GM12878 (cell line): ENCODE measurements at places on chromosomes 1 and 21.

DNA sequence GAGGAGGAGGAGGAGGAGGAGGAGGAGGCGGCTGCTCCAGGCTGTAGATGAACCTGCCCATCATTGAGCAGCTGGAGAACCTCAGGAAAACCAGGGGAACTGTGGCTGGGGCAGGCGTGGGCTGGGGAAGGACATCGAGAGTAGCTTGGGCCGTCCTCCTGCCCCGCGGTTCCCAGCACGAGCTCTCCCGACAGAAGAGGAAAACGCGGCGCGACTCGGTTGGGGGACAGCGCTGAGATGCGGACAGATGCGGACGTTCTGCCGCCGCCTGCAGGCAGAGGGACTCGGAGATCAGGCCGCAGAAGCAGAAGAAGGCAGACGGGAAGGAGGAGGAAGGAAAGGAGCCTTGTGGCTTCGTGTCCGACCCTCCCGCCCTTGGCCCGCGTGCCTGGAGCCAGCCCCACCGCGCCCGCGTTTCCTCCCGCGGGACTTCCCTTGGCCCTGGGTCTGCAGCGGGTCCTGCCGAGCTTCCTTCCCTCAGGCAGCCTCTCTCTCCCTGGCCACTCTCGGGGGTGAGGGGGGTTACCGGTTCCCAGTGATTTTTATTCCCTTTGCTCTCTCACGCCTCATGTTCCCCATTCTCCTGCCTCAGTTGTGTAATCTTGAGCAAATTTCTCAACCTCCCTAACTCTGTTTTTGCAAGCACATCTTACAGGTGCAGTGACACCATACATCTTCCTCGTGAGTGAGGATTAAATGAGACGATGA, 1.7 kb upstream of the TNFRSF9 start:
- no peak for DNase-seq

DNA sequence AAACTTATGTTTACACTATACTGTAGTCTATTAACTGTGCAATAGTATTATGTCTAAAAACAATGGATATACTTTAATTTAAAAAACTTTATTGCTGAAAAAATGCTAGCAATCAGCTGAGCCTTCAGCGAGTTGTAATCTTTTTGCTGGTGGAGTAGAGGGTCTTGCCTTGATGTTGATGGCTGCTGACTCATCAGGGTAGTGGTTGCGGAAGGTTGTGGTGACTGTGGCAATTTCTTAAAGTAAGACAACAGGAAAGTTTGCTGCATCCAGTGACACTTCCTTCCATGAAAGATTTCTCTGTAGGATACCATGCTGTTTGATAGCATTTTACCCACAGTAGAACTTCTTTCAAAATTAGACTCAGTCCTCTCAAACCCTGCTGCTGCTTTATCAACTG, 234.7 kb upstream of the CSF3R start:
- no peak for DNase-seq

DNA sequence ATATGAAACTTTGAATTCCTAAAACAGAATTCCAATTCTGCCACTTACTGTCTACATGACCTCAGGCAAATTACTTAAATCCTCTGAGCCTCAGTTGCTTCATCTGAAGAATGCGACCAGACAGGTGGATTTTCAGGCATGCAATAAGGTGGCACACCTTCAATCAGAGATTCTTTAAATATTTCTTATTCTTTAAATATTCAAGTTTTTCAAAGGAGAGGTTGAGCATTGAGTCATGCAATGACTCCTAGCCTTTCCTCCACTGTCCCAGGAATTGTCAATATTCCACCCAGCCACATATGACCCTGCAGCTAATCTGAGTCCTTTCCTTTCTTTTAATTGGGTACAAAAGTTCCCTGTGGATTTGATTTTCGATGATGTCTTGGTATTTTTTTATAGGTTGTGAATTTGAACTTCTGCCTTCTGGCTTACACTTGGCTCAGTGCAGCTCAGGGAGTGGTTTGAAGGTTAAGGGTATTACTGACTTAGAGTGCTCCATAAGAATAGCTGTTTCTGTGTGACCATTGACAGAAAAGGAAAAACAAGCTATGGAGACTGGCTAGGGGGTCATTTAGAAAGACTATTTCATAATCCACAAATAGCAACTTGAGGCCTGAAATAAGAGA, 52.2 kb upstream of the PRDX6 start:
- DNase-seq: no peak

DNA sequence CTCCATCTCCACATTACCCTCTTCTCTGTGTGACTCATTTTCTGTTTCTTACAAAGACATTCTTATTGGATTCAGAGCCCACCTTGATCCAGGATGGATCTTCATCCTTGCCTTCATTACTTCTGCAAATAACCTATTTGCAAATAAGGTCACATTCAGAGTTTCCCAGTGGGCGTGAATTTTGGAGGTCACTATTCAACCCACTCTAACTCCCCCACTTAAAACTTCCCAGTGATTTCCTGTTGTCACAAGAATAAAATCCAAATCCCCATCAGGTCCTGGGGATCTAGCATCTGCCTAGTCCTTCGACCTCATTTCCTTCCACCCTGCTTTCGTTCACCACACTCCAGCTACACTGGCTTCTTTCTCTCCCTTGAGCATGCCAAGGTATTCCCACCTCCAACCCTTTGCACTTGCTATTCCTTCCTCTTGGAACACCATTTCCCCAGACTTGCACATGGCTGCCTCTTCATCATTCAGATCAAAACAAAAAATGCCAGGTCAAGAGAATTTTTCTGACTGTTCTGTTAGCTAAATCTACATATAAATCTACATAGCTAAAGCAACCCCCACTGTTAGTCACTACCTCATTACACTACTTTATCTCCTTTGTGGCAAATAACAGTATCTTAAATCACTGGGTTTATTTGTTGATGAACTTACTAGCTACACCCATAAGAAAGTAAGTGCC, 187.2 kb downstream of the TOMM20 start:
- DNase-seq: no peak

GRCh38 chr1:226761322-226761721, 22.2 kb upstream of the ITPKB start:
- no peak for DNase-seq

DNA sequence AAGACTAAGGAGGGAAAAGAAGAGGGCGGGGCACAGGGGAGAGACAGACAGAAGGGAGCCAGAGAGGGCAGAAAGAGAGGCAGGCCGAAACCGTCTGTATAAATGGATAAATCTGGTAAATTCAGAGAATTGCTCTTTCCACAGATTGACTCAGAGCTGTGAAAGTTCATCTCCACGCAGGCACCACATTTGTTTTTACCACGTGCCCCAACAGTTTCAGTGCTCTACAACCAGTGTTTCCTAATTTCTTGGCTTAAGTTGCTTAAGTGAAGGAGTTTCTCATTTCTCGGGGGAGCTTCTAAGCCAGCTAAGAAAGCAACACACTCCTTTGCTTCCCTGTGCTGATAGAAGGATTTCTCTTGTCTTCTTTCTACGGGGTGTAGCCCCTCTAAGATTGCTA, 87.1 kb downstream of the ENAH start:
- DNase-seq: no peak

- no peak for DNase-seq
These were observed 4.9 kb downstream of the MTF2 start for GRCh38 chr1:93083979-93084378.

GRCh38 chr1:27380766-27381733, 2.1 kb downstream of the CD164L2 start:
- no peak for DNase-seq

- DNase-seq: no peak
These were observed 16.4 kb upstream of the ZNF683 start for GRCh38 chr1:26388791-26389445.

GRCh38 chr1:214282630-214283242, 1.8 kb downstream of the SMYD2 start:
- no peak for DNase-seq

GRCh38 chr1:227071895-227072587, 131.9 kb downstream of the COQ8A start:
- DNase-seq: no peak

DNA sequence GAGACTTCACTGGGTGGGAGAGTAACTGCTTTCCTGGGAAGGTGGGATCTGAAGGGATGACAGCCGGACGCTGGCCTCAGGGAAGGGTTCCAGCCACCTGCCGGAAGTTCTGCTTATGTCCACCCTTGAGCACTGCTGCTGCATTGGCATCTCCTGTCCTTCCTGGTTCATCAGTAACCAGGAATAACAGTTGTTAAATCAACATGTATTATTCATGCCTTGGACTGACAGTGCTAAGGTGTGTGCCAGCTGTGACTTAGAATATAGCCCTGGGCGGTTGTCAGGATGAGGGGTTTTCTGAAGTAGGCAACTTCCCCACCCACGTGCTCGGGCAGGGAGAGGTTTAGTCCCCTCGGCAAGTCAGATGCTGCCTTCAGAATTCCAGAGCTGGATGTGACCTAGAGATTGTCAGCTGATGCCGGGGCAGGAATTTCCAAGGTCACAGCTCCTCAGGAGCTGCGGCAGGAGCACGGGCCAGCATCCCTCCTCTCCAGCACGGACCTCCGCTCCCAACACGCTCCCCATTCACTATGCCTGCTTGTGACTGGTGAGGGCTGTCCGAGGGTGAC, 17.9 kb downstream of the CLDN14 start:
- no peak for DNase-seq

GRCh38 chr21:15837645-15838044, 107.9 kb downstream of the USP25 start:
- DNase-seq: no peak

DNA sequence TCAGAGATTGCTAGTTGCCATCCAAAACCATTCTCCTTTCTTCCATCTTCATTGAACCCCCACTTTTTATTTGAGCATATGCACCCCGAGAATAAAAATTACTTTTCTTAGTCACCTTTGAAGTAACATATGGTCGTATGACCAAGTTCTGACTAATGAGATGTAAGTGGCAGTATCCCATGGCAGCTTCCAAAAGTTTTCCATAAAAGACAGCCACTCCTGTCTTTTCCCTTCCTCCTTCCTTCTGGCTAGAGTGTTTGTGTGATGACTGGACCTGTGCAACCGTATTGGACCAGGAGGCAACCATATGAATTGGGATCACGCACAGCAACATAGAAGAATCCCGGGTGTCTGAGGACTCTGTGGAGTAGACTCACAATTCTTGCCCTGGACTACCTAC, 41.1 kb upstream of the CCSAP start:
- DNase-seq: no peak

GRCh38 chr21:36563341-36563926, 83.5 kb upstream of the CLDN14 start:
- no peak for DNase-seq

GRCh38 chr1:159949981-159950381, 4.1 kb downstream of the SLAMF9 start:
- no peak for DNase-seq

DNA sequence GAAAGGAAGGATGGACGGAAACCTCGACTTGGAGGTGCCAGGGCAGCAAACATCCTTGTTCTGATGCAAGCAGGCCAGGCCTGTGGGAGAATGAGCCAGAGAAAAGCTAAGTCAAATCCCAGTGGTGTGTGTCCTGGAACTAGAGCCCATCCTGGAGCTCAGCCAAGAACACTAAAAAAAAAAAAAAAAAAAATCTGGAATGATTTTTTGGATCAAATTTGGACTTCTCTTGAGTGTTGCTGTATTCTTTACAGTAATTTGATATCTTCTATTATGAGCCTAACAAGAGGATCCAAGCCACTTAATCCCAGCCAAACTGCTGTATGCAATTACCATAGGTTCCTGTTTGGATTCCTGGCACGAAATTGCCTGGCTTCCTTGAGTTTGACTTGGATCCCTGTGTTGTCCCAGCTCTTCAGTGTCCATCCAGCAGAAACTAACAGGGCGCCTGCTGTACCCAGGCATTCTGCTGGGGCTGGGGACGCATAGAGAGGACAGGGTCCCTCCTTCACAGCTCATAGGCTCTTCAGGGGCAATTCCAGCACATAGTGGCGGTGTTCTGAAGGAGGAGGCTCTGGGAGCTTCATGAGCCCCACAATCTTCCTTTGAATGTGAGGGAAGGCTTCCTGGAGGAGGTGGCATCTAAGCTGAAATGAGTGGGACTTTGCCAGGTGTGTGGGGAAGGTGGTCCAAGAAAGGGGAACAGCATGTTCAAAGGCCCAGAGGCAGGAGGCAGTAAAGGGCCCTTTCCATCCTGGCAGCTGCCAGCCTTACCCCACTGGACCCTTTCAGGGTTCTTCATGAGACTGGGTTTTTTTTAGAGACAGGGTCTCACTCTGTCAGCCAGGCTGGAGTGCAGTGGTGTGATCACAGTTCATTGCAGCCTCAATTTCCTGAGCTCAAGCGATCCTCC, 24.7 kb downstream of the EPHX1 start:
- no peak for DNase-seq

DNA sequence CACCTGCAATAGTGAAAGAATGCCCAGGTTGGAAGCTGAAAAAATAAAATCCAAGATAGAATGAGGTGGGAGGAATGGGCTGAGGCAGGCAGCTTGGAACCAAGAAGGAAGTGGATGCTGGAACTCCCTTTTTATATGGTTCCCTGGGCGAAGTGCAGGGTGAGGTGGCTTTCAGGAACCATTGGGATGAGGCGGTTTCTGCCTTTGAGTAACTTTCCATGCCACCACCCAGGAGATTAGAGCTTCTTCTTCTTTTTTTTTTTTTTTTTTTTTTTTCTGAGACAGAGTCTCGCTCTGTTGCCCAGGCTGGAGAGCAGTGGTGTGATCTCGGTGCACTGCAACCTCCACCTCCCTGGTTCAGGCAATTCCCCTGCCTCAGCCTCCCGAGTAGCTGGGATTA, 17.8 kb upstream of the MRPS6 start:
- no peak for DNase-seq

GRCh38 chr1:242211254-242212022, 212.5 kb upstream of the MAP1LC3C start:
- no peak for DNase-seq

DNA sequence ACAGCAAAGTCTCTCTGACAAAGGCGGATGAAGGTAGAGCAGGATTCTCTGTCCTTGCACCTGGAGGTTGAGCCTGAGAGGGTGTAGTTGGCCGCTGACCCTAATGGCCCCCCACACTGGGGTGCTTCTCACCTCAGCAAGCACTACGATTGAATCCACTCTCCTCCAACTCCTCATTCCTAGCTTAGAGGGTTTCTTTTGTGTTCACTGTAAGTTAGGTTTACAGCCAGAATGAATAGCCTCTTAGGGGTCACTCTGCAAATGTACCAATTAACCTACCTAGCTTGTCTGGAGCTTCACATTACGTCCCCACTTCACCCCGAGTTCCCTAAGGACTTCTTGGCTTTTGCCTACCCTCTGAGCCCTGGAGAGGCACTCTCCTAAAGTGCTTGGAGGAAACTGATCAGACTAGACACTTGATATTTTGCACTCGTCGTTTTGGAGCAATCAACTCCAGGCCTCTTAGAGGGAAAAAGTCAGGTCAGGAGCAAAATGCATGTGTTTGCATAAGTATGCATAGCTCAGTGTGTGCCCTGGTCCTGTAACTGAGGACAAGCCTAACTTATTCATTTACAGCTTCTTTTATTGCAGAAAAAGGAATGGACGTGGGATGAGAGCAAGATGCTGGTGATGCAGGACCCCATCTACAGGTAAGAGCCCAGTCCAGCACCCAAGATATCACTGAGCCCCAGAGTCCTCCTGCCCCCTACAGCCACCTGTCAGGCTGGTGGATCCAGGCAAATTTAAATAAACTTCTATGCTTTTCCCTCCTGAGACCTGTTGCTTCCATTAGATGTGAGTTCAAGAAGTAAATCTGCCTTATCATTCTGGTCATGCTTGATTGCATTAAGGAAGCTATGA, 76.4 kb downstream of the SPATA46 start:
- DNase-seq: no peak

GRCh38 chr1:32971576-32971975, 7.0 kb upstream of the RNF19B start:
- DNase-seq: no peak
